Myocyte (in vitro differentiated cells): ENCODE measurements at places on chromosomes 6 and 20.

- DNase-seq = no peak
Observed at GRCh38 chr20:46028772-46029371, at the start of gene SLC12A5. Gene SLC12A5 (plus strand): TSS chr20:46029215. CDS start chr20:46029345, 130 bp downstream.

- DNase-seq = no peak
Observed at GRCh38 chr20:34397096-34397495, 34.0 kb downstream of the ITCH start.

- DNase-seq = no peak
Observed at GRCh38 chr20:12293900-12294299, 376.2 kb downstream of the BTBD3 start.

DNA sequence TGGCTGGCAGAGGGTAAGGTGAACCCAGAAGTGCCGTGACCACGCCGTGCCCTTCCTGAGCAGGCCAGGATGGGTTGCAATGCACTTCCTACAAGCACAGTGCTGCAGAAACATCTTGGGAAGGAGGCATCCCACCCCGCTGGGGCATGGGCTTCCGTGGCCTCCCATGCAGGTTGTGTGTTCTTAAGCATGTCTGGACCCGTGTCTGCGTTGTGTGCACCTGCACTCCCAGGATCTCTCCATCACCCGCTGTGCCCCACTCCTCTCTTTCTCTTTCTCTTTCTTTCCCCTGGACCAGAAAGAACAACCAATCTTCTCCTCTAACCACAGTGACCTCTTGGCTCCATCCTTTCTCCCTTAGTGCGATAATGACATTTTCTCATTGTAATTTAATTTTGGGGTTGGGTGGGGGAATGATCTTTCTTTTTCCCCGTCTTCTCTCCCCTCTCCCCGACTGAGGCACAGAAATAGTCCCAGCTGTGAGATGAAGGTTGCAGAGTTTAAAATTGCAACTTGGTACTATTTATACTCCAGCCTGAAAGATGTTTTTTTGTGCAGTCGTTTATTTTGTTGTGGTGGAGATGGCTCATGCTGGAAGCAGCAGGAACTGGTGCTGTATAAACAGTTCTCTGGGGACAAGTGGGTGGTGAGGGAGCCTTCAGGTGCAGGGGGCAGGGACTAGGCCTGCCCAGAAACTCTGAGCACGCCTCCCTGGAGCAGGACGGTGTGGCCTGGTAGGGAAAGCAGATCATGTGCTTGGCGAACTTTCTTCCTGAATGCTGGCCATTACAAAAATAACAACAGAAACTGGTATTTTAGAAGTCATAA, 20.5 kb downstream of the BCAS4 start:
- DNase-seq = peak; percentile 50
